ENCODE measurements at places on chromosomes 2 and 18.

DNA sequence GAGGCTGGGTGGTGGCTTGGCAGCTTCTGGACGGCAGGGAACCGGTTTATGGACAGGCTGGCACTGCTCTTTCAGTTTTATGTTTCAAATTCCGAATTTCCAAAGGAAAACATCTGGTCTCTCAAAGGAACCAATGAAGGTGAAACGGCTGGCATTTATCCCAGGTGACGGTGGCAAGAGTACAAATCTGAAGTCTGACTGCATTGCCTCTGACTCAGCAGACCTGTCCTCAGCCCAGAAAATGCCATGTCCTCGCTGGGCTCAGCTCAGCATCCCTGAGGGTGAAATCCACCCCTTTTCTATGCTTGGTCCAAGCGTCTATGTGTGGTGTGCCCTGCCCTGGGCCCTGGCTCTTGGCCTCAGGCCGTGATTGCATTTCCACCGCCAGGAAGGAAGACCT, 38.1 kb downstream of the NAPG start:
- no peak for ATAC-seq

- no peak for ATAC-seq
These were observed 220.2 kb downstream of the PDE11A start for GRCh38 chr2:177852389-177852788.

DNA sequence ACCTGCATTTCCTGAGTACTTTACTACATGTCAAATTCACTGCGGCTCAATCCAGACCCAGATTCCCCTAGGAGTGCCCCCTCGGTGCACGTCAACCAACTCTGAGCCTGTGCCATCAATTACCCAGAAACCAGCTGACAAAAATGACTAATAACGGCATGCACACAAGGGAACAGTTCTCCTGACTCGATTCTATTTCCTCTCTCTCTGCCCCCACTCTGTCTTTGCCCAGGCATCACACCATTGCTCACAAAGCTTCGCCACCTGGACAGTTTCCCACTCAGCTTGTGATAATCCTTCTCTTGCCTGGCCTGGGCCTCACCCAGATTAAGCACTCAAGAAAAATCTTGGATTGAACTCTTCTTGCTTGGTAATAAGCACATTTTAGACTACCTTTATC, 115.3 kb upstream of the NDUFV2 start:
- peak; percentile 38 for ATAC-seq

GRCh38 chr2:48424356-48424755, 105.6 kb upstream of the STON1 start:
- ATAC-seq: no peak

DNA sequence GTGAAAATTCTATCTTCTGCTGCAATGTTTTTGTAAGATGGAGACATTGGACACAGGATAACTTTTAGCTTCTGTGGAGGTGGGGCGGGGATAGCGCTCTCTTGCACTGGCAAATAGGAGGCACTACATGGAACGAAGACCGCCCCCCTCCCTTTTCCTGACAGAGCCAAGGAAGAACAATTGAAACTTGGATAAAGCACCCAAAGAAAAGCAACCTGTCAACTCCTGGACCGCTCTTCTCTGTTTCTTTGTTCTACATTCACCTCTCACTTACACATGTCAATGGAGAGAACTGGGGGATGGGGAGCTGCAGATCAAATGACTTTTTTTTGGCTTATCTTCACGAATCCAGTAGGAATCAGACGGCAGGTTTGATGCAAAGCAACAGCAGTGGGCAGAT, 126.3 kb upstream of the CHAC2 start:
- ATAC-seq: no peak

DNA sequence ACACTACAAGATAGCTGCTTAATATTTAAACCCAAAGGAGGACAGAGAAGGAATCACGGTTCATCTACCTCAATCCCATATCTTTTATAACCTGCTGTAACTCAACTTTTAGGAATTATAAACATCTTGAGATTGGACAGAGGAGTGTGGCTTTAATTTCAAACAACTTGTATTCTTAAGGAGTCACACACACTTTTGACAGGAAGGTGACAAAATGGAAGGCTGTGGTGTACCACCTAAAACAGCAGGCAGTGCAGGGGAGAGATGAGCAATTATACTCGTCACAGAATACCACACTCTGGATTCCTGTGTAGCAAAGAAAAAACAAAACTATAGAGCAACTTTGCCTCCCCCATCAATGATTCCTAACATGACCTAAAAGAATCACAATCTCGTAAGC, 194.8 kb downstream of the ZEB2 start:
- ATAC-seq: peak; percentile 80

DNA sequence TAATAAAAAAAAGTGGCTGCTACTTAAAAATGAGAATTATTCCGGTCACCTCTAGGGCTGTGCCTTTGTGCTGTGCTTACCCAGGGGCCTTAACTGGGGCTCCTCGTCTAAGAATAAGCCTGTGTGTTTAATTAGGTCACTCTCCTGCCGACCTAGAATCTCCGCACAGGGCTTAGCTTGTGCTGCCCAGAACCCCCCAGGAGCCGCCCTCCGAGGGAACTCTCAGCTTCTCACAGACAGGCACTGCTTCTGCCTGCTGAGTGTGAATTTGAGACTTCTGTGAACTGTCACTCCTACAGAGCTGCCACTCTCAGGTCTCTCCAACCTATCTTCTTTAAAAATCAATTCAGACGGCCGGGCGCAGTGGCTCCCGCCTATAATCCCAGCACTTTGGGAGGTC, 11.9 kb upstream of the NT5DC4 start:
- ATAC-seq: no peak

- no peak for ATAC-seq
These were observed 58.8 kb downstream of the RND3 start for GRCh38 chr2:150428641-150429040.

GRCh38 chr2:237503201-237503600, 16.1 kb downstream of the MLPH start:
- ATAC-seq: no peak

GRCh38 chr2:189111063-189111715, 68.4 kb downstream of the COL5A2 start:
- ATAC-seq: no peak

GRCh38 chr2:135935914-135936313, 49.5 kb downstream of the DARS1 start:
- no peak for ATAC-seq

GRCh38 chr2:237734905-237735623, 63.5 kb upstream of the RBM44 start:
- no peak for ATAC-seq

DNA sequence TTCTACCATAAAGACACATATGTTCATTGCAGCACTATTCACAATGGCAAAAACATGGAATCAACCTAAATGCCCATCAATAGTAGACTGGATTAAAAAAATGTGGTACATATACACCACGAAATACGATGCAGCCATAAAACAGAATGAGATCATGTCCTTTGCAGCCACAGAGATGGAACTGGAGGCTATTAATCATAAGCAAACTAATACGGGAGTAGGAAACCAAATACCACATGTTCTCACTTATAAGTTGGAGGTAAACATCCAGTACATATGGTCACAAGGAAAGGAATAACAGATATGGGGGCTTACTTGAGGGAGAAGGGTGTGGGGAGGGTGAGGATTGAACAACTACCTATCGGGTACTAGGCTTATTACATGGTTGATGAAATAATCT, 7.7 kb downstream of the HMSD start:
- ATAC-seq: no peak

- ATAC-seq: no peak
These were observed 811.6 kb downstream of the PLCL1 start for GRCh38 chr2:198615972-198616371.

DNA sequence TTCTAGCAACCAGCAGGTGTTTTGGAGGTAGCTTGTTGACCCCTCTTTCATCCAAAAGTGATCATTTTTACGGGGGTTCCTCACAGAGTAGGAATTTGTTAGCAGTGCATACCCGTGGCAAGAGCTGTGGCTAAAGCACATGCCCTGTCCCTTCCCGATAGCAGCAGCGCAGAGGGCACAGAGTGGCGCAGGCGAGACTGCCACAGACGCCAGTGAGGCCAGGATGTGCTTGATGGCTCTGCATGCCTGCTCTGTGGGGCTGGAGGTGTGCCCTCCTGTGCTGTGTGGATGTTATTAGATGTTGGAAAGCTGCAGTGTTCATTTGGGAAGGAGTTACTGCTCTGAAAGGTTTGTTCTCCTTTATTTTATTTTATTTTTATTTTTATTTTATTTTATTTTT, 153.6 kb downstream of the FAM210A start:
- no peak for ATAC-seq

All from stimulated activated memory B cell treated with anti-CD40 and anti-IgM and Interleukin-4, amounts not matched to agents 10 μg/mL and 1 μg/mL and 100 μg/mL, for 72 hours (primary cell).